ENCODE measurements at places on chromosomes 16 and 17.

GRCh38 chr17:45364531-45365390, 47.9 kb upstream of the MAP3K14 start:
- no peak for DNase-seq

- no peak for DNase-seq
Measured at GRCh38 chr17:46972346-46972745, 6.7 kb downstream of the RPRML start.

DNA sequence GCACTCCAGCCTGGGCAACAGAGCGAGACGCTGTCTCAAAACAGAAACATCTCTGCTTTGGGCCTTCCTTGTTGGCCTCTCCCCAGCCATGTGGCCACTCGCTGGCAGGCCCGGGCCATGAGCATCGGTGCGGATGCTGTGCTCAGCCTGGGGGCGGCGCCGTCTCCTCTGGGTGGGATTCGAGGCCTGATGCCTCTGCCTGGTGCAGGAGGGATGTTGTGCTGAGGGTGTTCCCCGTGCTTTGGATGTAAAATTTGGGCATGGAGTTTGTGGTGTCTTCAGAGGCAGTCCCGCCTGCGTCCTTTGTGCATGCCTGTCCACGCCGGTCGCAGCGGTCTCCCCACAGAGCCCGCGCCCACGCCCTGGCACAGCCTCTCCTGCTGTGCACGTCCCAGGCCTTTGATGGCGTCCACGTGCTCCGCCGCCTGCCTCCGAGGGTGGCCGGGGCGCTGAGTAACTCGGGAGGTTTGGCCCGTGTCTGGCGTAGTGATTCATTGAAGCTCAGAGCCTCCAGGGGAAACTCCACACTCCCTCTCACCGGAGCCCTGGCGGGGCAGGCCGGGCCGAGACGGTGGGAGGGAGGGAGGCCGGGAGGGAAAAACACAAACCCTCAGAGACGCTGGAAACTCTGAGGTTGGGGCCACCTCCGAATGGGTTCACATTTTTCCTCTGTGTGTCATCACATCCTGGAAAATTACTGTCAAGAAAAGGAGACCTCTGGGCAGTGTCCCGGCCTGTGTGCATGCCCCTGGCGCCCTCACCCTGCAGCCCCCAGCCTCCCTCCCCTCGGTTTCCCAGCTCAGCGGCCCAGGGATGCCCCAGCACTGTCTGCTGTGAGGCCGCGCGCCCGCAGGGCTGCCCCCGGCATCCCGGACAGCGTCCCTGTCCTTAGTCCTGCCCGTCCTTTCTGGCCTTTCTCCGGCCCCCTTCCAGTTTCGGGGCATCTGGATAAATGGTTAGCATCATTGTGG, 19.0 kb downstream of the CENPX start:
- no peak for DNase-seq

DNA sequence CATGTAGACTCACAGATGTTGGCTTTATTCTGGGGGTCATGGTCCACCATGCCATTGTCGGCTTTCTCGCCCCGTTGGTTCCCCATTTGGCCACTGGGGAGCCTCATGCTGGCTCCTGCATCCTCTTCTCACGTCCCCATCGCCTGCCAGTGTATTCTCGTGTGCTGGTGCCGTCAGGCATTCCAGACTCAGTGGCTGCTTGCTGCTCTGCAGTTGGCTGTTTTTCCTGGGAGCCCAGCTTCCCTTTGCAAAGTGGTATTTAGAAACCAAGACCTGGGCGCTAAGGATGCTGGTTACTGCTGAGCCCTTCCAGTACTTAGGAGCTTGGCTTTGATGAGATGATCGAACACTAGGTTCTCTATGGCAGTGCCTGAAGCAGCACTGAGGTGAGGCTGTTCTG, 19.1 kb downstream of the CRAMP1 start:
- DNase-seq: no peak

GRCh38 chr16:82991966-82992675, 365.4 kb downstream of the CDH13 start:
- DNase-seq: no peak

- no peak for DNase-seq
Measured at GRCh38 chr16:54077050-54077821, 209.4 kb downstream of the IRX3 start.

DNA sequence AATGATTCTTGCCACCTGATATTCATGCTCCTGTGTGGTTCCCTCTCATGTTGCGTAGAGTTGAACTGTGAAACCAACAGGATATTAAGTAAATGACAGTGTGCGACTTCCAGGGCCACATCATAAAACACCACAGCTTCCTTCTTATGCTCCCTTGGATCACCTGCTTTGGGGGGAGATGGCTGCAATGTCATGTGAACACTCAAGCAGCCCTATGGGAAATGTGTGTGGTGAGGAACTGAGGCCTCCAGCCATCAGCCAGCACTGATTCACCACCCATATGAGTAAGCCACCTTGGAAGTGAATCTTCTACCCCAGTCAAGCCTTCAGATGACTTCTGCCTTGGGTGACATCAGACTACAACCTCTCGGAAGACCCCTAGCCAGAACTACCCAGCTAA, 427.5 kb downstream of the UTP18 start:
- no peak for DNase-seq

DNA sequence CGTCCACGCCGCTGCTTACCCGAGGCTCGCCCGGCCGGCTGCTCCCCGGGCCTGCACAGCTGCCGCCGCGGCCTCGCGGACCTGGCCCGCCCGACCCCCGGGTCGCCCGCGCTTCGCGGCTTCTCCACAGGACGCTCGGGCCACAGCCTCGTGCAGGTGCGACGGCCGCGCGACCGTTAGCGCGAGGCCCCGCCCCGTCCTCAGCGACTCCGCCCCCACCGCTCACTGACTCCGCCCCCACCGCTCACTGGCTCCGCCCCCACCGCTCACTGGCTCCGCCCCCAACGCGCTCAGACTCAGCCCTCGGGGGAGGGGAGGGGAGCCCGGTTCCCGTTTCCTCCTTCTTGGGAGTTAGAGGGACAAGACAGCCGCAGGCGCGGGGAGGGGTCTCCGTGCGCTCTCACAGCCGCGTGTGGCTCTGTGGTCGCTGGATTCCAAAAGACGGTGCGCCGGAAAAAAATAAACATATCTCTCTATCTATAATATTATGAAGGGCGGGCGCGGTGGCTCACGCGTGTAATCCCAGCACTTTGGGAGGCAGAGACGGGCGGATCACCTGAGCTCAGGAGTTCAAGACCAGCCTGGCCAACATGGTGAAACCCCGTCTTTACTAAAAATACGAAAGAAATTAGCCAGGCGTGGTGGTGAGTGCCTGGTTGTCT, at the start of gene MEIOB:
TSS of gene MEIOB (minus strand) at position 191 of the 662 bp plus-strand sequence. CDS start 3,989 bp downstream, outside the sequence.
- DNase-seq: peak; percentile 11

DNA sequence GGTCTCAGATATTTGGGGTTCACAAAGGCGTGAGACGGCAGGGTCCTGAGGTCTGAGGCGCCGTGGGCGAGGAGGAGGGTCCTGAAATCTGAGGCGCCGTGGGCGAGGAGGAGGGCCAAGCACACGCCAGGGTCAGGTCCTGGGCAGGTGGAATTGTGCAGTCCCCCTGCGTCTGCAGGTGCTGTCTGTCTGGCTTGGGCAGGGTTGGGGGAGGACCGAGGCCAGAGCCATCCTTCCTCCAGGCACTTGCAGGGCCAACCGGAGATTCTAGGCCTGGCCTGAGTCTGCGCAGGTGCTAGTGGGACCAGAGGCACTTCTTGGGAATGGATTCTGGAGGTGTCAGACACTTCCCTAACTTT, 2.4 kb upstream of the APRT start:
- no peak for DNase-seq

DNA sequence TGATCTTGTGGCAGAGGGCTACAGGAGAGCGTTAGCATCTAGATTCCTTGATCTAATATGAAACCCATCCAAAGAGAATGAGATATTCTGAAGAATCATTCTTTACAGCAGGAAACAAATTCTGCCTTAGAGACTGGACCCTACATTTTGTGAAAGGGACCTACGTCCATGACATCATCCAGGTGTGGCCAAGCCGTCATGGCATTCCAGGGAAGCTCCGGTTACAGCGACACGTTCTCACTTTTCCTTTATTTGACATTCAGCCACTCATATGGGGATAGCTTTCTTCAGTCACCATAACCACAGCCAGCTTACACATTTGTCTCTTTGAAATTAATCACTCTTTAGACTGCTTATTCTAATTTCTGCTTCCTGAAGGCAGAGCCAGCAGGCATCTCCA, 408.1 kb downstream of the XYLT1 start:
- no peak for DNase-seq

- DNase-seq: no peak
Measured at GRCh38 chr17:28258347-28258887, 60.6 kb upstream of the TMEM97 start.

- DNase-seq: no peak
Measured at GRCh38 chr16:88769617-88770460, 15.2 kb downstream of the PIEZO1 start.

GRCh38 chr17:54932711-54933110, 32.1 kb downstream of the TOM1L1 start:
- no peak for DNase-seq

DNA sequence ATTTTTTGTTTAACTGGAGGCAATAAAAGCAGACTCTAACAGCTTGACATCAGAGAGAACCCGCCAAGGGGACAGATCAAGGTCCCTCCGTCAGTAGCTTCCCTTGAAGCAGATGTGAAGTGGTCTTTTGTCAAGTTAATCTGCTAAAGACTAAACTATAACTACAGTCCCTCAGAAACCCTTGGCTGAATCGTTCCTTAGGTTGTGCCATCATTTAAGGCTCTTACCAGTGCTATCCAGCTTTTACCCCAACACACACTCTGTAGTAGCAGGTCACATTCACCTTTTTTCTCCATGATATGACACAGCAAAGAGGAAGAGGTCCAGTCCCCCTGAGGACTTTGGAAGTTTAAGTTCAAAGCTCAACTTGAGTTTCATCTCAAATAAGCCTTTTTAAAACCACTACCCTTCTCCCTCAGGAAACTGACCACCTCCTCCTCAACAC, 49.7 kb downstream of the ERN1 start:
- no peak for DNase-seq

DNA sequence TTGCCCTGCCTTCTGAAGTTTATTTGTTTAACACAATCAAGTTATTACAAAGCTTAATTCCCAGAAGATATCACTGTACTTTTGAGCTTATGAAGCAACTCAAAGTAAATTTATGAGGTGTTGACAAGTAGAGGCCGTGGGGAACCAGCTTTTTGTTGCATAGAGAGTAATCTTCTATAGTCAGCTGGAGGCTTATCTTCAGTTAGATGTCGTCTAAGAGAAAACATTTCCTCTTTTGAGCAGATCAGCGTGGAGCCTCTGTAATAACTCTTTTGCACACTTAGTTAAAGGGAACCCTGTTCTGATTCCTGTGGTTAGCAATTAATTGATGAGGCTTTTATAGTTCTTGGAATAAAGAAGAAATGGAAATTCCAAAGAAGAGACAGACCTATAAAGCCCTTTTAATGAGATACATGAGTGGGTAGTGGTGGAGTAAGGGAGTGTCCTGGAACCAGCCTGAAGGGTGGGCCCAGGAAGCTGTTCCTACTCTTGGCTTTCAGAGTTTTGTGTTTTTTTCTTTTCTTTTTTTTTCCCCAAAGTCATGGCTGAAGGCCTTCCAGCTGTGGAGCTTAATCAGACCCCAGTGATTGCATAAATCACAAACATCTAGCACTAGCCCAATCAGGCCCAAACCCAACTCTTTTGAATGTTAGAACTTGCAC, 28.9 kb upstream of the MAP3K14 start:
- no peak for DNase-seq

DNA sequence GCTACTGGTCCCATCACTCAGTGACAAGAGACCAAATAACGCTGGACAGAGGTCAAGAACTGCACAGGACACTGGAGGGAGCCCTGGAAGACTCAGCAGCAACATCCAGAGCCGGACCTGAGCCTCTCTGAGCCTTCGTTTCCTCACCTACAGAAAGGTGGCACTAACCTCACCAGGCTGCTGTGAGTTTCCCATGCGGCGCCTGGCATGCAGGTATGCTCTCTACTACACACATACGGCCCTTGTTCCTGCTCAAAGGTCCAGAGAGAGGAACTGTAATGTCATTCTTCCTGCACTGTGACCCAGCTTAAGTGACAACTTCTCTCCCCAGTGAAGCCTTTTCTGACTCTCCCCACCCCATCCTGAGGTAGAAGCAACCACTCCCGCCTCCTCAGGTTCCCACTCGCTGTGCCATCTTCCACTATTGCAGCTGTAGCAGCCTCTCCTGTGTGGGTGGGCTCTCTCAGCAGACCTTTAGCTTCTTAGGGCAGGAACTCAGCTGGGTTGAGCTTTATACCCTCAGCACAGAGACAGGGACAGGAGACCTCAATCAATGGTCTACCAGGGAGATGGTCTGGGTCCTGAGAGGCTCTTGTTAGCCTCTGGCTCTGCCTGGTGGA, 43.9 kb upstream of the SREBF1 start:
- DNase-seq: no peak

DNA sequence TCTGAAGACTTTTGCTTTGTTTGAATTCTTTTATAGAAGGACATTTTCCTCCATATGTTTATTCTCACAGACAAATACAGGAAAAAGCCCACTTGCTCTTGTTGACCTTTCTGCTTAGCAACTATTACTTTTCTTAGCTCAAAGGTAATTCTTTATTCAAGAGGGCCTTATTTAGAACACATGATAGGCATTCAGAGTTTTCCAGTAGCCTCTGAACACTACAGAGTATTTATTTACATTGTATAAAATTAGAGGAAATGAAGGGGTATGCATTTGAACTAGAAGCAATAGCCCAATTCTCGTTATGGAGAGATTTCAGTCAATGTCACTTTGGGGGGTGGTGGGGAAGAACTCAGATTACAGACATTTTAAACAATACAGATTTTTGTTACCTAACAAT, 581.7 kb downstream of the KCNJ2 start:
- DNase-seq: no peak

- no peak for DNase-seq
Measured at GRCh38 chr17:10067446-10068143, 130.8 kb downstream of the GAS7 start.

- no peak for DNase-seq
Measured at GRCh38 chr17:54945671-54946070, 22.8 kb downstream of the COX11 start.

GRCh38 chr17:3679531-3680126, 11.0 kb downstream of the EMC6 start:
- no peak for DNase-seq

DNA sequence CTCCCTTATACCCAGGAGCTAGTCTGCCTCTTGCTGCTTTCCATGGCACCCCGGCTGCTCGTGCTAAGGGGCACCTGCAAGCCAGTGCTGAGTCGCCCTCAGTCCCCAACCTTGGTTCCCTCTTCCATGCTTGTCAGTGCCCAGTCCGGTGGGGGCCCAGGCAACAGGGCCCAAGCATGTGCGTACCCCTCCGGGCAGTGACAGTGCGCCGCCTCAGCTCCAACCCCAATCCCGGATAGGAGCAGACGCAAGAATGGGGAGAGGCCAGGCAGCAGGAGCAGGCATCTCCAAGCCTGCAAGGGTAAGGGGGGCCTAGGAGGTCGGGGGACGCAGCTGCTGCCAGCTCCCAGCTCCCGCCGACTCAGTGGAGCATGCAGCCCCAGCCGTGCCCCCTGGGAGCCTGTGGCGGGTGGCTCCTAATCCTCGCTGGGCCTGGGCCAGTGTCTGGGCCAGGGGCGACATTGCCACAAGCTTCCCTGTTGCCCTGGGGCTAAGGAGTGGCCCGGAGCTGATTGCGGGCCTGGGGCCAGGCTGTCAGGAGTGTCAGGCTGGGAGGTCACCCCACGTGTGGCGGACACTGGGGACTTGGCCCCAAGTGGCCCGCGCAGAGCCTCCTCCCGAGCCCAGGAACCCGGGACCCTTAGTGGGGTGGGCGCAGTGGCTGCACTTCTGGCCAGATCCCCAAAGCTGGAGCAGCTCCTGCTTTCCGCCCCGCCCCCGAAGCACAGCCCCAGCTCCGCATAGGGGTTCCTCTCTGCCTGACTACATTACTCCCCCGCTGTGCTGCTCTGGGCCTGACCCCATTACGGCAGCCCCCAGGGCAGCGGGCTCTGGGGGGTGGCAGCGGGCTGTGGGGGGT, 9.8 kb downstream of the CPD start:
- no peak for DNase-seq

- no peak for DNase-seq
Measured at GRCh38 chr16:50386139-50386538, 17.4 kb upstream of the BRD7 start.

Data from activated T-helper 1 cell treated with anti-CD3 and anti-CD28 coated beads, Interleukin-2, amount 50 U/mL, for 16 hours (primary cell).